Adrenal gland (tissue), 19 donors: ENCODE measurements at places on chromosomes 7 and 10. TPM values are rescaled to one million over a fixed set of nuclear protein-coding genes. Genes with fewer than 3 reads are reported as not detected.
A peak's percentile ranks its signal among the peaks of the same experiment; 100 is the strongest.

DNA sequence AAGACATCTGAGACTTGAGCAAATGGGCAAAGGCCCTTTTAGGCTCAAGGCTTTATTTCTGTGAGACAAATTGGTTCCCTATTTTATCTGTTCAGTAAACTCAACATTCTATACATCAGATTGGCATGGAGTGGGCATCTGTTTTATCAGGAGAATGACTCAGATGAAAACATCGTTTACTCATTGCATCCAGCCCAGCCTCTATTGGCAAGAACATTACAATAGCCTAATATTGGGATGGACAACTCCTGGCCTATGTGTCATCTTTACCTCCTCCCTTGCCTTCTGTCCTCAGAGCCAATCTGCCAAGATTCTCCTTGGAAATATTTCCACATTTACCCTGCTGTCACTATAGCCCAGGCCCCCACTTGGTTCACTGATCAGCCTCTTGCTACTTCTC is 5.5 kb upstream of the BLNK start:
- H3K27me3 ChIP-seq: no peaks in the 10 kb centered on the region
- no peaks in the 10 kb centered on the region for H3K36me3 ChIP-seq
- no peak for DNase-seq

GRCh38 chr7:158060216-158060615 is 527.4 kb downstream of the PTPRN2 start:
- no peaks in the 10 kb centered on the region for H3K4me1 ChIP-seq
- H3K27me3 ChIP-seq: no peaks in the 10 kb centered on the region
- H3K4me3 ChIP-seq: no peak overlapping the region
- no peak for DNase-seq
- H3K27ac ChIP-seq: no peak overlapping the region
- H3K36me3 ChIP-seq: no peaks in the 10 kb centered on the region

DNA sequence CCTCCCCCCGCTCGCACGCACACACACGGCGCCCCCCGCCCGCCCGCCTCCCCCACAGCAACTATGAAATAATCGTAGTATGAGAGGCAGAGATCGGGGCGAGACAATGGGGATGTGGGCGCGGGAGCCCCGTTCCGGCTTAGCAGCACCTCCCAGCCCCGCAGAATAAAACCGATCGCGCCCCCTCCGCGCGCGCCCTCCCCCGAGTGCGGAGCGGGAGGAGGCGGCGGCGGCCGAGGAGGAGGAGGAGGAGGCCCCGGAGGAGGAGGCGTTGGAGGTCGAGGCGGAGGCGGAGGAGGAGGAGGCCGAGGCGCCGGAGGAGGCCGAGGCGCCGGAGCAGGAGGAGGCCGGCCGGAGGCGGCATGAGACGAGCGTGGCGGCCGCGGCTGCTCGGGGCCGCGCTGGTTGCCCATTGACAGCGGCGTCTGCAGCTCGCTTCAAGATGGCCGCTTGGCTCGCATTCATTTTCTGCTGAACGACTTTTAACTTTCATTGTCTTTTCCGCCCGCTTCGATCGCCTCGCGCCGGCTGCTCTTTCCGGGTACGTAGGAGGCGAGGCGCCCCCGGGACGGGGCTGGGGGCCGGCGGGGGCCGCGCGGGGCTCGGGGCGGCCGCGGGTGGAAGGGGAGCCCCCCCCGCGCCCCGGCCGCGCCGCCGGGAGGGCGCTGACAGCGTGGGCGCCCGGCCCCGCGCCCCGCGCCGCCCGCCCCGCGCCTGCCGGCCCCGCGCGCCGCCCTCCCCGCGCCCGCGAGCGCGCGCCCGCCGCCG is 441 bp downstream of the BMI1 start:
- peak; percentile 69 for DNase-seq
- H3K27ac ChIP-seq: peak overlapping the region; percentile 94
- H3K27me3 ChIP-seq: no peaks in the 10 kb centered on the region
- peaks cover 24% of the 10 kb centered on the region for H3K4me1 ChIP-seq

GRCh38 chr7:139602143-139602722 is 78.7 kb downstream of the CLEC2L start:
- H3K27ac ChIP-seq: no peak overlapping the region
- no peaks in the 10 kb centered on the region for H3K36me3 ChIP-seq
- no peak overlapping the region for H3K4me3 ChIP-seq
- no peak for DNase-seq

- peak; percentile 29 for DNase-seq
- no peaks in the 10 kb centered on the region for H3K36me3 ChIP-seq
These were observed 61.0 kb upstream of the AOAH start for GRCh38 chr7:36784991-36785940.

- no peaks in the 10 kb centered on the region for H3K36me3 ChIP-seq
- no peak overlapping the region for H3K27ac ChIP-seq
- H3K4me3 ChIP-seq: no peak overlapping the region
- H3K27me3 ChIP-seq: no peaks in the 10 kb centered on the region
- DNase-seq: peak; percentile 25
These were observed 51.7 kb downstream of the ADRA2A start for GRCh38 chr10:111128331-111129180.

DNA sequence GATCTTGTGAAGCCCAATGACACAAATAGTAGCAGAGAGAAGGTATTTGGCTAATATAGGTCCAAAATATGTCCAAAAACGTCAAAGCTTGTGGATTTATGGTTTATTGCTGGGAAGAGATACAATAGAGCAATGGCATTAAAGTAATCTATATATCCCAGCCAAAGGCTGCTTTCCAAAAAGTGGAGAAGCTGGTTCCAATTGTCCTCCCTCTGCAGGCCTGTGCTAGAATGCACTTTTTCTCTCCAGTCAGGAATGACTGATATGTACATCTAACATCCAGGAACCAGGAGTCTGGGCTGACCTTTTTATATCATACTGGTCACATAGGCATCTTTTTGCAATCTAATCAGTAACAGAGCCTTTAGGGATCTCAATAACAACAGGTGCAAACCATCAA is 167.1 kb upstream of the FAM3C start:
- no peaks in the 10 kb centered on the region for H3K36me3 ChIP-seq
- H3K4me3 ChIP-seq: no peak overlapping the region
- H3K27me3 ChIP-seq: no peaks in the 10 kb centered on the region
- H3K27ac ChIP-seq: no peak overlapping the region

DNA sequence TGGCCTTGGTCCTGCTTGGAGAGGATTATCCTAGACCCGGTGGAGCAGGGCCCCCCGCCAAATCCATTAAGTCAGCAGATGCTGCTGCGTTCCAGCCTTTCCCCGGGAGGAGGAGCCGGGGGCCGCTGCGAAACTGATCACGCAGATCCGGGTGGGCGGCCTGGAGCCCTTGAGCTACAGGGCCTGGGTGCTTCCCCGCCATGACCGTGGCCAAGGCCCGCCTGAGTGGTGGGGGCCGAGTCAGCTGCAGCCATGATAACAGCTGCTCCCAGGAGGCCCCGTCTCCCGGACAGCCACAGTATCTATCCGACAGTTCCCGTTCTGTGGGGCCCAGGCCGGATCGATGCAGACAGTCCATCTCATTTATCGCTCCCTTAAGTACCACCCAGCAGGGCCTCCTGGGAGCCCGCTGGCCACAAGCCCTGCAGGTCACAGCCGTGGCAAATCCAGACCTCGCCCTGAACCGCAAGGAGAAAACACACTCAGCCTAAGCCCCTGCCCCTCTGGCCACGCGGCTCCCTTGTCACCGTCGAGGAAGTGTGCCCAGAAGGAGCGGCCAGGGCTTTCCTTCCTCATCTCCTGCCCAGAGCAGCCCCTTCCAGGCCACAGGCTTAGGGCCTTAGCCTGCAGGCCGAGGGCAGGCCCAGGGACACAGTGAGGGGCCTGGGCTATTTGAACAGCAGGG is 34.4 kb upstream of the SLC29A4 start:
- DNase-seq: peak; percentile 48
- no peaks in the 10 kb centered on the region for H3K4me1 ChIP-seq
- no peak overlapping the region for H3K27ac ChIP-seq
- no peaks in the 10 kb centered on the region for H3K36me3 ChIP-seq

DNA sequence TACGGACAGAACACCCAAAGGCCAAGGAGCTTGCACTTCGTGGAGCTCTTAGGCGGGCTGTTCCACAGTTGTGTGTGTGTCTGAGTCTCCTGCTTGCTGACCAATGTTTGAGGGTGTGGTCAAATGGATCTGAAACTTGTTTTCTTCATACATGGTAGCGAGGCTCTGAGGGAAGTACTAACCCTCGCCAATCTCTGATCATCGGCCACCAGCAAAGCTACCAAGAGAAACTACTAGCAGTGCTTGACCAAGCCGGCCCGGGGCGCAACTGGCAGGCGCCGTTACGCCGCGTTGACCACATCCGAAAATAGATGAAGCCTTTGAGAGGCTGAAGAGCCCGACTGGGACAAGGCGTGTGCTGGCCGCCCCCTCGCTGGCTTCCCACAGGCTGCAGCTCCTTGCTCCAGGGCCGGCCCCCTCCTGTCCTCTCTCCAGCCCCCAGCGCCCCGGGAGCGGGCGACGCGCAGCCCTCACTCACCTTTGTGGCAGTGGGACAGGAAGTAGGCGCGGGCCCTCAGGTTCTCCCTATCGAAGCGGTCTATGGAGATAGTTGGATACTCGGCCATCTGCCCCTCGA is 384 bp downstream of the DCLRE1C start:
- H3K36me3 ChIP-seq: no peaks in the 10 kb centered on the region
- peak overlapping the region; percentile 73 for H3K4me3 ChIP-seq
- H3K4me1 ChIP-seq: peaks cover 19% of the 10 kb centered on the region
- H3K27me3 ChIP-seq: no peaks in the 10 kb centered on the region

The TFPI2 gene
- 19.4 TPM for polyA plus RNA-seq

The NUTM2D gene
- 3.0 TPM for polyA plus RNA-seq

The TMEM176B gene
- 12.0 TPM for polyA plus RNA-seq

The TEX36 gene
- polyA plus RNA-seq: not detected

The TRIP6 gene
- polyA plus RNA-seq: 8.9 TPM
